ENCODE measurements at places on chromosomes 6 and 20.

DNA sequence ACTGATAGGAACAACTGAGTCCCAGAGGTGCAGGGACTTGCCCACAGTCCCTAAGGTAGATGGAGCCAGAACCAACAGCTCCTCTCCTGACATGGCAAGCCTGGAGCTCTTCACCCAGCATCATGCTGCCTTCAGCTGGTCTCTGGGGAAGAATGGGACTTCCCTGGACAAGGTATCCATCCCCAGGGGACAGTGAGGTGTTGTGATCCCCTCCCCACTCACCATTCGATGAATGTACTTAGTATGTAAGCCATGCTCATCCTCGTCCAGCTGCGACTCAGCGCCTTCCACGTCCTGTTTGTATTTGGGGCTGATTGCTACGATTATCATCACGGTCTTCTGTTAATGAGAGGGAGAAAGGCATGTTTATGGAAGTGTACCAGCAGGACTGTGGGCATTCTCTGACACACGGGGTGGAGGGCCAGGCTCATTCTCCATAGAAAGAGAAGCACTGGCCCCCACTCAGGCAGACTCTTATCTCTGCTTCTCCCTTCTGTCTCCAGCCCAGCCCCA, 39.4 kb downstream of the TRAF3IP2 start:
- no peak for DNase-seq

DNA sequence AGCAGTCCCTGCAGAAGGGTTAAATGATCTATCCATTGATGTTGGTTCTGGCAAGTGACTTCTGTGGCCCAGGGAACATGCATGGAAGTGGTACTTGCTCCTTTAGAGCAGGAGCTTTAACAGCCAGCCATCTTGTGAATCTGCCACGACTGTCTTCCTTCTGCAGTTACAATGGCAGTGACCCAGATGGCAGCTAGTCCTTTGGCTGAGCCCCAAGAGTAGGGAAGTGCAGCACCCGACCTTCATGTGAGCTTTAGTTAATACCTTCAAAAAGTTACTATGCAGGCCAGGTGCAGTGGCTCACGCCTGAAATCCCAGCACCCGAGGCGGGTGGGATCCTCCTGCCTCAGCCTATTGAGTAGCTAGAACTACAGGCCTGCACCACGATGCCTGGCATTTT, 66.4 kb downstream of the POPDC3 start:
- DNase-seq = no peak

- DNase-seq = peak; percentile 41
Measured at GRCh38 chr6:11096109-11096508, 2.5 kb downstream of the SMIM13 start.

GRCh38 chr6:41813469-41813868, 26.0 kb downstream of the TOMM6 start:
- DNase-seq = no peak

DNA sequence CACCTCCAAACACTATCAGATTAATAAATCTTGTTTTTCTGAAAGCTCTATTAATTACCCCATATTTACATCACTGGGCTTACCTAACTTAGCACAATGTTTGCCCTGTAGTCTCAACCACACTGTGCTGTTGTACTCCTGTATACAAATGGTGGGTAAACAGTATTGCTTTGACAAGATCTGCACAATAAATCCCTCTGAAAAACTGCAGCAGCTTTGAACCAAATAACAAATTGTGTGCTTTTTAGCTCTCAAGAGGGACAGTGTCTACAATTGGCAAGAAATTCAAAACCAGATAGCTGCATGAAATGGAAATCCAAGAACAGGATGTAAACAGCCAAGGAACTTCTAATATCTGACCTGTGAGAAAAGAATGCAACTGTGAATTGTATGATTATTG, 10.4 kb downstream of the KIF6 start:
- no peak for DNase-seq
